Stimulated activated naive CD4-positive, alpha-beta T cell treated with Interleukin-2 at 50 U/mL for 16 hours (primary cell): ENCODE measurements at places on chromosomes 3 and 15.

DNA sequence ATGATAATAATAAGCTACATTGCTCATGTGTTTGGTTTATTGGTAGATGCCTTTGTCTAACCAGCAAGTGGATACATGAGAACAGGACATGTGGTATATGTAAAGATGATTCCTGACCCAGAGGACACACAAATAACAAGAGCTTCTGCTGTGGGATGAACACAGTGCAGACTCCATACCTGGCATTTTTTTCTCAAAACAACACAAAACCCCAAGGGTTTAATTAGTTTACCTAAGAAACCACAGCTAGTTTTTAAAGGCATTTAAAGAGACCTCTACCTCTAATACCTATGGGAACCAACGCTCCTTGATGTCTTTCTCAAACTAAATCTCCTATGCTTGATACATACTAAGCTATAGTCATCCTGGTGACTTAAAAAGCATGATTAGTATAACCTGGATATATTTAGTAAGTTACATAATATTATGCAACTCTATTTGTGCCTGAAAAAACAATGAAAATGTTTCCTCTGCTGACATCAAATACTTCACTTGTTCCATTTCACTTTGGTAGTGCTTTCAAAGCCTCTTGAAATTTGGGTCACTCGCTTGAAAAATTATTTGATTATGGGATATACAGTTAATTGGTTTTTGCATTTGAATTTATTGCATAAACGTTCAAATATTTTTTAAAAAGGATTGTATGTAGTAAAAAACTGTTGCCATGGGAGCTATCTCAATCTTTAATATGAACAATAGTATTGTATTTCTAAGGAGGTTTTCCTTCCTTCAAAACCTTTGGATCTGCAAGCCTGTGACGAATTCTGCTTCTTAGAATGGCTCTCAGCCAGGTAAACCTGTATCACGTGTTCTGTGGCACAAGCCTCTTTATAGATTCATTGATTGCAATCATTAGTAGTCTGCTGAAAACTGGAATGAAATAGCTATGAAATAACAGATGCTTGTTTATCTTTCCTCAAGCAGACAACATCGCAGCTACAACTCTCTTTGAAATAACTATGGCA, 233.0 kb upstream of the KCNMB2 start:
- DNase-seq = no peak

DNA sequence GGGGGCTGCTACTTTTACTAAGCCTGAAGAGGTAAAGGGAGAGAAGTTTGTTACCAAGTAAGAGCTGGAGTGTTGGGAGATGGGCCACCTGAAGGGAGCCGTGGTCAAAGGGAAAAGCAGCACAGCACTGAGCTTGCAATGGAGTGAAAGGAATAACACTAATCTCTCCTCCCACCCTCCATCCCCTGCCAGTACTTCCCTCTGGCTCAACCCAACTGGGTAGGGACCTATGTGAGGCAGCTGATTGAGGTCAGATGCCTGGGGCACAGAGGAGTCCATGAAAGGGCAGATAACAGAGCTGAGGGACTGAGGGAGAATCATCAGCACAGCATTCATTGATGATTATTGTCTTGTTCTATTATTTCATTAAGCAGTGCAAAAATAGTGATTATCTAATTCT, 212.4 kb upstream of the TBC1D5 start:
- no peak for DNase-seq

DNA sequence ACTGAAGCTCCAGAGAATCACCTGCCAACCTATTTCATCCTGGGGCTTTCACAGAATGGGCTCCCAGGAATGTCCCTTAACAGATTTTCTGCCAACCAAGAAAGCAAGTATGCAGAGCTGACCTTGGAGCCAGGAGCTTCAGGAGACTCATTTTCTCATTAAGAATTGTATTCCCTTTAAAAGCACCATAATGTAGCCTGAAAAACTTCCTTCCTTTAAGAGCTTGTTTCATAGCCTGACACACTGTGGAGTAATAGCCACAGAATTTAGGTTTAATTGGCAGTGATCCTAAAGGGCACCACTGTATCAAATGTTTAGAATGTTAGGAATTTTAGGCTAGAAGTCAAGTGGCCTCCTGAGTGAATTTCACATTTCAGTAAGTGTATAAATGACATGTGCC, 309.8 kb downstream of the GBE1 start:
- DNase-seq = no peak

DNA sequence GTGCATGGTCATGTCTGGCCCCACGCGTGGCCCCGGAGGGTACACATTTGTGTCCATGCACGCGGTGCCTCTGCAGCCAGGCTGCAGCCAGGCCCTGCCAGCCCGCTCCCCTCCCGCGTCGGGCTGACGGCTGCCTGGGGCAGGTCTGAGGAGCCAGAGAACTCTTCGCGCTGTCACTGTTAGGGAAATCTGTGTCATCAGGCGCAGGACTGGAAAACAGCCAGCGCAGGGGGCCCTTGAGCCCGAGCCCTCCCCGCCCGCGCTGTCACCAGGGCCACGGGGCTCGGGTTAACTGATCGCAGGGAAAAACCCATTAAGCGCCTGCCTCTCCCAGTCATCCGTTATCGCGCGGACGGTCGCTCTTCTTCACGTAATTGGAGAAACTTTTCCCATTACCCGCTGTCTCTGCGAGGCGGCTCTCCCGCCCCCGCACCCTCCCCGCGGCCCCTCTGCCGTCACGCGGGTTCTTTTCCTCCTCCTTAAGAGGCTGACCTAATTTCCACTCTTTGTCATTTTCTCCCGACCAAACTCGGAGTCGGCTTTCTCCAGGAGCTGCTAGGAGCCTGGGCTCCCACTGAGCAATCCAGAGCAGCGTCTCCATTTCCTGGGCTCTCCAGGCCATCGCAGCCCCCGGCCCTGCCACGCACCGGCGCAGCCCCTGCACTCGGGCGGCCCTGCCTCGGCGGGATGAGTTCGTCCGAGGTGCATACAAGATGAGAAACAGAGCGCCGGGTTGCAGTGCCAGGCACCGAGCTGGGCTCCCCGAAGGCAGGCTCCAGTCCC, 57.5 kb upstream of the PRR23E start:
- DNase-seq = no peak

- no peak for DNase-seq
Observed at GRCh38 chr15:59647085-59647484, 10.2 kb downstream of the GTF2A2 start.

DNA sequence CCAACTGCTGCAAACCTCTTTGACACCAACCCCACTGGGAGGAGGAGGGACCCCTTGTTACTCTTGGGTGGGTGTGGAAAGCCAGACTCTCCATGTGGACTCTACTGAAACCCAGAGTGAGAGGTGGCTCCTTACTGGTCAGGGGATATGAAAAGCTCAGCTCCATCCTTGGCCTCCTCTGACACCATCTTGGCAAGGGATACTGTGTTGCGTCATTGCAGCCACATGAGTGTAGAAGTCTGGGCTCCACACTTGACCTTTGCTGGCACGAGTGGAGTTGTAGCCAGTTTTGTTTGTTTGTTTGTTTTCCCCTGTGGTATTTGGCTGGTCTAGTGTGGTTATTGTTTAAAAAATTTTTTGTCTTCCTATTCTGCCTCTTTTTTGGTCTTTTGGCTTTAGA, 289.1 kb downstream of the GAP43 start:
- DNase-seq = no peak

- no peak for DNase-seq
Observed at GRCh38 chr15:53437985-53438841, 321.2 kb downstream of the WDR72 start.

DNA sequence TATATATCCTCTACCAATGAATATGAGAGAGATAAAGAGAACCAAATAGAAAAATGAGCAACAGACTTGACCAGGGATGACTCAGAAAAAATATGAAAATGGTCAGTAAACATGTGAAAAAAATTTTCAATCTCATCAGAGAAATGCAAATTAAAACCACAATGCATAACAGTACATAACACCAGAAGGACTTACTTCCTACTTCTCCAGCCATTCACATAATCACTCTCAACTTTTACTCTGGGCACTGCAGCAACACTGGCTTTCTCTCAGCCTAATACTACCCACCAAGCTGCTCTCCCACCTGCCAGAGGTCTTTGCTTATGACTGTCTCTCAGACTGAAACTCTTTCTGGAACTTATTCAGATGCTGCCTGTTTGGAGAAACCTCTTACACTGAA, 49.4 kb downstream of the DPH6 start:
- DNase-seq = no peak
